ENCODE measurements at places on chromosomes 1 and 21. TPM values are rescaled to one million over a fixed set of nuclear protein-coding genes. Genes with fewer than 3 reads are reported as not detected.

Gene HSD3B1
- total RNA-seq, result 0.30 TPM

Gene RAB42
- total RNA-seq, result not detected

Gene RGS16
- total RNA-seq, result not detected

Gene MYCL
- 66.9 TPM for total RNA-seq

Gene SLC25A34
- 1.8 TPM for total RNA-seq

Gene LRRC38
- 2.4 TPM for total RNA-seq

Gene CTSS
- 11.4 TPM for total RNA-seq

Gene SPTA1
- 0.02 TPM for total RNA-seq
